Right lobe of liver (tissue), 6 donors: ENCODE measurements at places on chromosomes 5 and 9. TPM values are rescaled to one million over a fixed set of nuclear protein-coding genes. Genes with fewer than 3 reads are reported as not detected.

DNA sequence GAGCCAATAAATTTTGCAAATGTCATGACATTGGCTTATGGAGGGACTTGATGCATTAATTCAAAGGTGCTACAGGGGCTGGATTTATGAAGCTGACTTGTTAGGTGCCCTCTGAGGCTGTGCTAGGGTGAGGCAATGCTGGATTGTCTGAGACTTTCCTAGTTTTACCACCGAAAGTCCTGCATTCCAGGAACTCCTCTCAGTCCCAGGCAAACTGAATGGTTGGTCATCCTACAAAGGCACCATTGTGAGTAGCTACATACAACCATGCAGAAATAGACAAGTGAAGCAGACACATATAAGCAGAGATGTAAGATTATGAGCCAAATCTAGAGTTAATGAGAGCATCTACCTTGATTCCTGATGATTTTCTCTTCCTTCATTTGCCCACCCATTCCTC, 95.3 kb downstream of the LIX1 start:
- no peak for DNase-seq

- no peak for DNase-seq
These were observed 553.1 kb downstream of the LRRC70 start for GRCh38 chr5:63131626-63132285.

GRCh38 chr5:172313915-172314314, 30.4 kb upstream of the UBTD2 start:
- no peak for DNase-seq

GRCh38 chr9:72733895-72734294, 212.5 kb downstream of the TMC1 start:
- DNase-seq = no peak

DNA sequence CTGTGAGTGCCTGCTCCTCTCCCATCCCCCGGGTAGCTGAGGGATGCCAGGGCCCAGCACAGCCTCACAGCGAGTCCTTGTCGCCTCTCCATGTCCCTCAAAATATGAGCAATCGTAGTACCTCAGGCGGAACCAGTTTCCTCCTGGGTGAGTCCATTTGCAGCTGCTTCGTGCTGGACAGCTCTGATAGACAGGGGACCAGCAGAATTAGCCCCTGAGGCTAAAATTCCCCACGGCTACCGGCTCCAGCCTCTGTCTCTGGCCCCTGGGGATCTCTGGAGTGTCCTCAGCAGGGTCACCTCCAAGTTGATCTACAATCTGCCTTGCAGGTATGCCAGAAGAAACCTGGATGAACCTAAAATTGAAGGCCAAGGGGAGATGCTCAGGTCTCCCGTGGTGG, 115.8 kb upstream of the FBXL7 start:
- no peak for DNase-seq

GRCh38 chr9:92650839-92651621, 18.9 kb downstream of the IPPK start:
- no peak for DNase-seq

DNA sequence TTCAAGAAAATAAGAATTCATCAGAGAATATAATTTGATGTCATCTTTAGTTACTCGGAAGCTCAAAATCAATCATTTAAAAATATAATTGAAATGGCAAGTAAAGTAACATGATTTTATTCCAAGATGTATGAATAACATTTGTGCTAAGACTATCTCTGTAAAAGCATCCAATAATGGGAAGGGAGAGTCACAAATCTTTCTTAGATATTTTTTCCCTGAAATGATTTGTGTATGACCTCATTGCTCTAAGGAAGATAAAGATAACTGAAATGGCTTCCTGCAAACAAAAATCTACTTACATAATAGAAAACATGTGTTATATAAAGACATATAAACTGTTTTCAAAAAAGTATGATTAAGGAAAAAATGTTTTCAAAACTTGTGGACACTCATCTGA, 97.4 kb upstream of the FGF10 start:
- DNase-seq = no peak

- DNase-seq = peak; percentile 56
These were observed 7.1 kb downstream of the PHYHD1 start for GRCh38 chr9:128927731-128928411.

GRCh38 chr5:56412601-56413379, 179.7 kb upstream of the ANKRD55 start:
- peak; percentile 59 for DNase-seq

DNA sequence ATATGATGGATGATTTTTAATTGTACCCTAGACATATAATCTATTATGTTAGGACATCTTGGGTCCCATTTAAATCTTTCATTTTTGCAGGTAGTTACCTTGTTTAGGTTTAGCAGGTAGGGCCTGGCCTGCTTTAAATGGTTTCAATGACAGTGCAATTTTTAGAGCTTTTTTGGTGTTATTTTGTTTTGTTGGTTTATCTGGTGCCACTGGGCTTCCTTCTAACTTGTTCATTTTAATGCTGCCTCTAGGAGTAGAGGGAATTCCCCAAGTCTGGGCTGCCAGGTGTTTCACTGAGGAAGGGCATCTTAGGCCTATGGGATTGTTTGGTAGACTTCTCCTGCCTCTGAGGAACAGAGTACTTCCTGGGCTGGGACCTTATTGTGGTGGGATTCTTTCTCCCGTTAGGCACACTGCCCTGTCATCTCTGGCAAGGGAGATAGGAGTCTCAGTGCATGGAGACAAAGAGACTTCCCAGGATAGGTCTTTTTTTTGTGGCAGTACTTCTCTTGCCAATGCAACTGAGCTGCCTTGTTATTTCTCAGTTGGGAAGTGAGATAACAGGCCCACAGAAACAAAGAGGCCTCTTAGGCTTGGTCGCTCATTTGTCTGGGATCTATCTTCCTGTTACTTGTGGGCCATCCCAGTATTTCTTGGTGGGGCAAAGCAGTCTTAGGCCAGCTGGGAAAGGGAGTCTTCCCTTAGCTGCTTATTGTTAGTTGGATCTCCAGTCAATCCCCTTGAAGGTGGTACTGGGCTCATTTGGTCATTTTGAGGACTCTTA, 282.9 kb downstream of the FER start:
- DNase-seq = no peak

DNA sequence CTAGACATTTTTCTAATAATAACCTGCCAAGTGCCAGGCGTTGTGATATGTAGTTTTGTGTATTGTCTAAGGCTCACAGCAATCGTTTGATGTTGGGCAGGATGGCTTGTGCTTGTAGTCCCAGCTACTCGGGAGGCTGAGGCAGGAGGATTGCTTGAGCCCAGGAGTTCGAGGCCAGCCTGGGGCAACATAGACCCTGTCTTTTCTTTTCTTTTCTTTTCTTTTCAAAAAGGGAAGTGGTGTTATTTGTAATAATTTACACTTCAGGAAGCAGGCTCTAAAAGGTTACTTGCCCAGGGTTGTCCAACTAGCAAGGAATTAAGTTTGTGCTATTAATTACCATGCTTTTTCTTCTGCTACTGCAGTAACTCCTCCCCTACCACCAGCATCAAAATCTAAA, 3.2 kb downstream of the ZNF131 start:
- no peak for DNase-seq

- no peak for DNase-seq
These were observed 6.3 kb upstream of the CLIC3 start for GRCh38 chr9:137002646-137003041.

GRCh38 chr9:116298878-116299391, 145.3 kb downstream of the PAPPA start:
- DNase-seq = no peak

DNA sequence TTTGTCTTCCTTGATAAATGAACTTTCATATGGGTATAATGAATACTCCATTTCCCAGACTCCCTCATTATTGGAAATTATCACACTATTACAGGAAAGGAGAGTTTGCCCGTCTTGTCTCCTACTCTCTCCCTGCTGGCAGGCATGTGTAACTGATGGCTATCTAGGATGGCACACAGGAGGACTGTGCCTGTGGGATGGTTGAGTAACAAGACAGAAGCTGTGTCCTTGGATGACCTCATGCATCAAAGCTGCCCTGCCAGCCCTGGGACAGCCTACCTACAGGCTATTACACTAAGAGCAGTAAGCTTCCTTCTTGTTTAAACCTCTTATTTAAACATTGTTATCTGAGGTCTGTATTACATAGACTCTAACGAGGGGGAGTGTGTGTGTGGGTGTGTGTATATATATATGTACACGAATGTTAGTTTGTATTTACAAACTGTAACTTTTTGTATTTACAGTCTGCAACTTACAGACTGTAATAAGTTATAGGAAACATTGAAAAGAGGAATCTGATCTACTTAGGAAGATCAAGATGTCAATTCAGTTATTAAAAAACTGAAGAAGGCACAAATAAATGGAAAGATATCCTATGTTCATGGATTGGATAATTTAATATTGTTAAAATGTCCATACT, 247.6 kb upstream of the ACO1 start:
- DNase-seq = peak; percentile 63

- no peak for DNase-seq
These were observed 13.4 kb upstream of the DELE1 start for GRCh38 chr5:141910271-141910673.

- no peak for DNase-seq
These were observed 580.2 kb downstream of the EFNA5 start for GRCh38 chr5:107090506-107090905.

DNA sequence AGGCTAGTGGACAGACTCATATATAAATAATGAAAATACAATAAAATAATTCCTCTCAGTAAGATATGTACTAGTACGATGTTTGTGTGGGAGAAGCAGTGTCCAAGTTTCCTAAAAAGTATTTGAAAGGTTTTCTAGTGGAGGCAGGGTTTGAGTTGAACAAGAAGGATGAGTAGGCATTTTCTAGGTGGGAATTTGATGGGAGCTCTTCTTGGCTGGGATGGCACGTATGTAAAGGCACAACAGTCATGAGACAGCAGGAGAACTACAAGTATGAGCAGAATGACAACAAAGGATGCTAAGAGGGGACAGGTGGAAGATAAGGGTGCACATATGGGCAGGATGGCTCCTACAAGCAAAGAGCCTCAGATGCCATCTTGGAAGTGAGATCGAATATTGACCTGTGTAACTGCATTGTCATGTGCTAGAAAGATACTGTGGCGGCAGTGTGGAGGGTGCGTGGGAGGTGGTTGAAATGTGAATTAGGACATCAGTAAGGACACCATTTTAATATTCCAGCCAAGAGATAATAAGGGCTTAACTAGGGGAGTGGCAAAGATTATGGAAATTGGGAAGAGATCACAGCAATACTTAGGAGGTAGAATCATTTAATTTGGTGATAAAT, 135.8 kb downstream of the RPS23 start:
- no peak for DNase-seq

GRCh38 chr9:87615547-87616148, 110.3 kb upstream of the CTSL start:
- DNase-seq = no peak

DNA sequence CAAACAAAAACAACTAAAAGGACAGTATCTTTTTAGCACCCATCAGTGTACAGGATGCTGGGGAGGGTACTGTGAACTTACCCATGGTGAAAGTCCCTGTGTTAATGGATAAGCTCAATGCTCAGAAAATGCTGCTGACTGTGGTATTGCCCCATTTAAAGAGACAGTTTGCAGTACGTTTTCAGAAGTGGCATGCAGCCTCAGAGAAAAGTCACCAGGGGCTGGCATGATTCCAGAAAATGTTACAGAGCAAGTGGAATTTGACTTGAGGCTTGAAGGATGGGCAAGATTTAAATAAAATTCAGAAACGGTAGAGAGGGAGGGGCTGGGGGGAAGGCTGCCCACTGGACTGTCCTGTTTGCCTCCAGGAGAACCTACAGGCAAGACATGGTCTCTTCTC, 7.2 kb downstream of the S1PR3 start:
- DNase-seq = no peak

GRCh38 chr5:147248561-147248960, 13.7 kb downstream of the STK32A start:
- no peak for DNase-seq

GRCh38 chr9:4979239-4979638, 5.8 kb upstream of the JAK2 start:
- no peak for DNase-seq

GRCh38 chr5:81078930-81079329, 118.8 kb downstream of the RASGRF2 start:
- no peak for DNase-seq

- DNase-seq = no peak
These were observed 679 bp downstream of the SMC5 start for GRCh38 chr9:70259512-70259802.

DNA sequence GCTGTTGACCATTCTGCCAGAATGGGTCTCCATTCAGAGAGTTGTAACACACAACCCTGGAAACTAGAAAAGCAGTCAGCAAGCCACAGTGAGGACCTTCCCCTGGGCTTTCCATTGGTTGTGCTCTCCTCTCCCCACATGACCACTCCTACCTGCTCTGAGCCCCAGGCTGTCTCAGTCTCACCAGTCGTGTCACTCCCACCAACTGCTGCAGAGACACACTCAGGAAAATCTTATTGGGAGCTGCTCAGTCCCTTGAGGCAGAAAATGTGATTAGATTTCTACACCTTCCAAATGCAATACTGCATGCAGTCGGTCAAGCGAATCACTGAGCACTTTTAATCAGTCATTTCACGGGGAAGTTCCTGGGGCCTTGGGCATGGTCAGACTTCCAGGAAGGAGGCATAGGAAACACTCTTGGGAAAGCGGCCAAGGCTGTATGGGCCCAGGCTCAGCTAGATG, 284.2 kb upstream of the NMUR2 start:
- no peak for DNase-seq

The GRM6 gene
- not detected for total RNA-seq

The TMOD1 gene
- 9.8 TPM for total RNA-seq

The GPR21 gene
- not detected for total RNA-seq

The PCDHGA3 gene
- total RNA-seq = 0.90 TPM

The CAMK4 gene
- total RNA-seq = 0.91 TPM

The OR1J2 gene
- not detected for total RNA-seq

The KIF3A gene
- total RNA-seq = 1.3 TPM

The ORM1 gene
- 22,212 TPM for total RNA-seq

The AP3S1 gene
- 33.7 TPM for total RNA-seq

The APC gene
- total RNA-seq = 32.2 TPM

The NUP155 gene
- 8.4 TPM for total RNA-seq

The LHX3 gene
- not detected for total RNA-seq

The ORM2 gene
- 3,989 TPM for total RNA-seq

The BTNL3 gene
- not detected for total RNA-seq

The NCBP1 gene
- 11.7 TPM for total RNA-seq

The ADAMTS12 gene
- 3.9 TPM for total RNA-seq

The SPATA31E1 gene
- total RNA-seq = not detected
